ENCODE measurements at places on chromosomes 7 and 10. TPM values are rescaled to one million over a fixed set of nuclear protein-coding genes. Genes with fewer than 3 reads are reported as not detected.

ACTL6B gene
- total RNA-seq, result not detected

DMBT1 gene
- 0.05 TPM for total RNA-seq

AKR1C8 gene
- not detected for total RNA-seq

PRPS1L1 gene
- total RNA-seq, result not detected

CPN1 gene
- not detected for total RNA-seq

CCL26 gene
- total RNA-seq, result 2.9 TPM

AKR1C4 gene
- total RNA-seq, result not detected

FEZF1 gene
- not detected for total RNA-seq

CFAP70 gene
- total RNA-seq, result 0.27 TPM

DNA sequence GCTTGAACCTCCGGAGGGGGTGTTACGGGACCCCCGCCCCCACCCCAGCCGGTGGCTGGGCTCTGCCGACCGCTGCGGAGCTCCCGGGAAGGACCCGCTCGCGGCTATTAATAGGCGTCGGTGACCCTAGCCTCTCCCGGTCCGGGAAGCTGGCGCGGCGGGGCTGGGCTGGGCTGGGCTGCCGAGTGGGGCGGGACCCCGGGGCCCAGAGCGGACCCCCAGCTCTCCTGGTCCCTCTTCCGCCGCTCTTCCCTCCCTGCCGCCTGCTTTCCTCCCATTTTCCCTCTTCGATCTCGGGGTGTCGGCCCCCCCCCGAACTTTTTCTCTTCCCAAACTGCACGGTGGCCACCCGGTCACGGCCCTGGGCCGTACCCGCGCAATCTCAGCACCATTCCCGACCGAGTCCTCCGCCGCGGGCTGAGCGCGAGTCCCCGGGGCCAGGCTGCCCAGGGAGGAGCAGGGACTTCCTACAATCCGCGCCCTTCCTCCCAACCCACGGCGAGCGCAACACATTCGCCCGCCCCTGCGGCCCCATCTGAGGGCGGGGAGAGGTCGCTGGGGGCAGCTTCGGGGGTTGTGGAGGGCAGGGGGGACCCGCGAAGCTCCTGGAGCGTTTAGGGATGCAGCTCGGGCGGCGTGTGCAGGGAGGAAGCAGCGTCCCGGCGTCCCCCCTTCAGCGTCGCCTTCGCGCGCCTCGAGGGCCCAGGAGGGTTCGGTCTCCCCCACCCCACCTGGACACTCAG is 3.1 kb upstream of the ELFN1 start:
- no peak for DNase-seq

- DNase-seq, result peak; percentile 9
These were observed 96.7 kb downstream of the TWIST1 start for GRCh38 chr7:19020711-19021110.

GRCh38 chr10:58701405-58702135 is 188.9 kb downstream of the BICC1 start:
- peak; percentile 76 for DNase-seq

- no peak for DNase-seq
These were observed 25.6 kb downstream of the YKT6 start for GRCh38 chr7:44226396-44226753.

DNA sequence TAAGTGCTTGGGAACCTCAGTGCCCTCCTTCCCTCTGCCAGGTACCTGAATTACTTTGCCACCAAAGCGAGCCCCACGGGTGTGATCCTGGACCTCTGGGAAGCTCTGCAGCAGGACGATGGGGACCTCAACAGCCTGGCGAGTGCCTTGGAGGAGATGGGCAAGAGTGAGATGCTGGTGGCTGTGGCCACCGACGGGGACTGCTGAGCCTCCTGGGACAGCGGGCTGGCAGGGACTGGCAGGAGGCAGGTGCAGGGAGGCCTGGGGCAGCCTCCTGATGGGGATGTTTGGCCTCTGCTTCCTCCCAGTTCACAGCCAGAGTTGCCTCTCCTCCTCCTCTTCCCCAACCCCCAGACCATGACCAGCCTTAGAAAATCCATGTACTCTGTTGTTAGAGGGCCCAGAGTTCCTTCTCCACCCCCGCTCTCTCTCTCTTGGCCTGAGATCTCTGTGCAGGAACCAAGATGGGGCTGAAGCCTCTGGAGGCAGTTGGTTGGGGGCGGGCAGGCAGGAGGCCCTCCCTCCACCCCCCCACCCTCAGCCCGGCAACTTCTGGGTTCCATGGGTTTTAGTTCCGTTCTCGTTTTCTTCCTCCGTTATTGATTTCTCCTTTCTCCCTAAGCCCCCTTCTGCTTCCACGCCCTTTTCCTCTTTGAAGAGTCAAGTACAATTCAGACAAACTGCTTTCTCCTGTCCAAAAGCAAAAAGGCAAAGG is 19.8 kb upstream of the SLC29A3 start:
- DNase-seq, result no peak

- DNase-seq, result no peak
These were observed 166.5 kb downstream of the TMEM26 start for GRCh38 chr10:61286686-61287085.

- DNase-seq, result no peak
These were observed 6.5 kb downstream of the TSPAN15 start for GRCh38 chr10:69457771-69458237.

- no peak for DNase-seq
These were observed 295.2 kb downstream of the GATA3 start for GRCh38 chr10:8349610-8350249.

DNA sequence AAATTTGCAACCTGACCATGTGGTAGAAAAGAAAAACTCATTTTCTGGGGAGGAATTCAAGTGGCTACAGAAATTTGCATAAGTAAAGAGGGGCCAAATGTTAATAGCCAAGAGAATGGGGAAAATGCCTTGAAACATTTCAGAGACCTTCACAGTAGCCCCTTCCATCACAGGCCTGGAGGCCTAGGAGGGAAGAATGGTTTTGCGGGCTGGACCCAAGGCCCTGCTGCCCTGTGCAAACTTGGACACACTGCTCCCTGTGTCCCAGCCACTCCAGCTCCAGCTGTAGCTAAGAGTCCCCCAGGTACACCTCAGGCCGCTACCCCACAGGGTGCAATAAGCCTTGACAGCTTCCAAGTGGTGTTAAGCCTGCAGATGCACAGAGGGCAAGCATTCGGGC is 16.4 kb upstream of the DNAH11 start:
- no peak for DNase-seq

DNA sequence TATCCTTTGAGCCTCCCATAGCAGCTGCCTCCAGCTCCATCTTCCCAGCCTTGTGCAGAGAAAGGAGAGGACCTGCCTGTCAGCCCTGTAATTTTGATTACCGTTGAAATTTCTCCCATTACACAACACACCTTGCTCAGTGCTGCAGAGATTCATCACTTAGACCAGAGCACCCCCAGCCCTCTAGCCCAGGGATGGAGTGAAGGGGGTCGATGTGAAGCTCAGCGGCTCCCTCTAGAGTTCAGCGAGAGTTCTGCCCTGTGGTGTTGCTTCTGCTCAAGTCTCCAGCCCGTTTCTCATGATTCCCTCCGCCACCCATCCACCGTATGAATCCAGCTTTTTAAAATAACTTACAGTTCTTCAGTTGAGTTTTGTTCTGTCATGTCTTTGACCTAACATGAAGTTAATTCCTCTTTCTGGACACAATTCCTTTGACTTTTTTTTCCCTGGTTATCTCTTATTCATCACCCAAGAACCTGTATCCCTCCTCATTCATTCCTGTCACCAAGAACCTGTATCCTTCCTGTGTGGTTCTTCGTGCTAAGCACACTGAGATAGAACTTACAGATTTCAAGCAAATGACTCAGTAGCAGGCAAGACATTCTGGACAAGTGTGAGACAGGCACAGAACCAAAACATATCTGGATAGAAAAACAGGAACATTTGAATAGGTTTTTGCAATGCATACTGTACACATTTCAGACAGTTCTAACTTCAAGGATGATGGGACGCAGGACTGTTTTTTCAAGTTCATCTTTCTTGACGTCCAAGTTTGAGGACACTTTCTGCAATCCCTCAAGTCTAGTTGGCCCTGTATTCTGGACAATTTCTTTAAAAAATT is 35.0 kb upstream of the ZNF32 start:
- DNase-seq, result no peak

- DNase-seq, result peak; percentile 48
These were observed 4.4 kb downstream of the ZNF485 start for GRCh38 chr10:43610636-43611035.

DNA sequence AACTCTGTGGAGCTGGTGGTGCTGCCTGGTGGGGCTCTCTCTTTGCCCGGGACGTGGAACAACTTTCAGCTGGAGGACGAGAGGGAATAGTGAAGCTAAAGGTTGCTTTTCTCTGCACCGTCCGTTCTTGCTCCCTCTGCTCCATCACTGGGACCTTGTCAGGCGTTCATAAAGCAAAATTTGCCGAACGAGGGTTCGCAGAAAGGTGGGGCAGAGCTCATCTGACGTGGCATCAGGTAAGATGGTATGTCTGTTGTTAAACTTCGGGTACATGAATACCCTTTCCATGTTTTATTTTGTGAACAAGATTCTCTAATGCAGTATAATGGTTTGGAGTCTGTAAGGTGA is 416 bp downstream of the BBS9 start:
- no peak for DNase-seq

GRCh38 chr10:131354380-131354779 is 42.9 kb upstream of the TCERG1L start:
- no peak for DNase-seq

DNA sequence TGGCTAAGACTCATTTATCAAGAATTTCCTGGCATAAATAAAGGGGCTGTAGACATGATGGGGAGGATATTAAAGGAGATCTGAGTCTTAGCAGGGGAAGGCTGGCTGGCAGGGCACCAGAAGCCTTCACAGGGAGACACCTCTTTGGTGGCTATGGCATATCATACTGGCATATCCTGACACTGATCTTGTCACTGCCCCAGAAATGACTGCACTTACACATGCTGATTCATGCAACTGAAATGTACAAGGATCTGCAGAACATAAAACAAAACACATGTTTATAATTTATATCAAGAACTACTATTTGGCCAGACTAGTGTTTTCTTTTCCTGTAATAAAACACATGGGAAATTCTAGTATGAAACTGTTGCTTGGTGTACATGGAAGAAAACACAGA is 5.5 kb upstream of the LIPN start:
- peak; percentile 60 for DNase-seq

GRCh38 chr10:88562152-88562551 is 21.0 kb downstream of the RNLS start:
- DNase-seq, result no peak
